T-cell (primary cell): ENCODE measurements at places on chromosomes 4 and X.

- no peak for DNase-seq
These were observed 1.1 kb upstream of the HPSE start for GRCh38 chr4:83335701-83336100.

DNA sequence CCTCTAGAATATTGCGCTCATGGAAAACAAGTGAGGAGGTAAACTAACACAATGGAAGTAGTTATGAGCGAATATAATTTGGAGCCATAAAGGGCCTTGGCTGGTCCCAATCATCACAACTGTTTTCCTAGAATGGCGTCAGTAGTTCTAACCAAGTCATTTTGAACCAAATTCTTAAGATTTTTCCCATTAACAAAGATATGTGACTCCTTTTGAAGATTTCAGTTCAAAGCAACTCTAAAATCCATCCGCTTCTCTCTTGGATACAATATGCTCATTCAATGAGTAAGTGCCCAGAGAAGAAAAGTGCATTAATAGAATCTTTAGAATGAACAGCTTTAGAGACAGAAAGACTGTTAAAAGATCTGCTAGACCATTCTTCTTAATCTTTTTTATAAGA is 19.6 kb upstream of the MYOZ2 start:
- DNase-seq: no peak

DNA sequence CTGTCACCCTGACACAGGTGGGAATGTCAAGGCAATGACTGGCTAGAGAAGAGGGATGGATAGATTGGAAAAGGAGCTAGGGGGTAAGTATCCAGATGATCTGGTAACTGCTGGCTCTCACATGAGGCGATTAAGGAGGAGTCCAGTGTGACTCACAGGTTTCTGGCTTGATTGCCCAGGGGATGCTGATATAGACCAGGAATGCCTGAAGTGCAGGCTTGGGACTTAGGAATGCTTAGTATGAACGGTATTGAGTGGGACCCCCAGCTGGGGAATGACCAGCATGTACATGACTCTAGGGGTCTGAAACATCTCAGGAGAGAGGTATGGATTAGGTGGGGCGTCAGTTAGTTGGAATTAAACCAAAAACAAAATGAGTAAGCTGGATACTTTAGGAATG is 65.8 kb upstream of the PRPS1 start:
- no peak for DNase-seq

GRCh38 chrX:140250391-140250790 is 254.5 kb downstream of the SOX3 start:
- no peak for DNase-seq

- no peak for DNase-seq
These were observed 79.8 kb downstream of the FUNDC1 start for GRCh38 chrX:44462850-44463249.

GRCh38 chr4:75371915-75372314 is 142.3 kb downstream of the RCHY1 start:
- no peak for DNase-seq

- no peak for DNase-seq
These were observed 249.3 kb upstream of the PRKX start for GRCh38 chrX:3962511-3963311.

DNA sequence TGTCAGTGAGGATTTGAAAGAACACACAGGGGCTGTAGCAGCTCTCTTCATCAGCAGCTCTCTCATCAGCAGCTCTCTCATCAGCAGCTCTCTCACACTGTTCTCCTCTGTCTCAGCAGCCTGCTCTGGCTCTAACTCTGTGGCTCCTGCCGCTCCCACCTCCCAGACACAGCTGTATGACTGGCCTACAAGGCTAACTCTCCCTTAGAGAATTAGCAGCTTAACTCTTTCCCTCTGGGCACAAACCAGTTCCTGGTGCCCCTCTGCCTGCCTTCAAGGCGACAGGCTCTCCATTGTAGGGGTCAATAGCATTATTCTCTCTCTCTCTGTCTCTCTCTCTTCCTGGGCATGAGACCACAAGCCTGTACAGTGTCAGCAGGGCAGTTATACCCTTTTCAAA is 385.6 kb upstream of the PCDH10 start:
- no peak for DNase-seq

- no peak for DNase-seq
These were observed 125.3 kb downstream of the UBE2K start for GRCh38 chr4:39823191-39823590.

GRCh38 chrX:153903991-153904957 is at the start of gene AVPR2:
Gene AVPR2, plus strand, starts transcription at chrX:153904673. Its CDS starts 473 bp downstream, at chrX:153905146.
- DNase-seq: no peak

- DNase-seq: peak; percentile 88
These were observed at the start of the genes ATG4A and PSMD10 for GRCh38 chrX:108091264-108091877. Gene ATG4A, plus strand, starts transcription at chrX:108091778. Its CDS starts 49 bp downstream, at chrX:108091827. Gene PSMD10, minus strand, starts transcription at chrX:108091542. Its CDS starts 22 bp downstream, at chrX:108091520.

DNA sequence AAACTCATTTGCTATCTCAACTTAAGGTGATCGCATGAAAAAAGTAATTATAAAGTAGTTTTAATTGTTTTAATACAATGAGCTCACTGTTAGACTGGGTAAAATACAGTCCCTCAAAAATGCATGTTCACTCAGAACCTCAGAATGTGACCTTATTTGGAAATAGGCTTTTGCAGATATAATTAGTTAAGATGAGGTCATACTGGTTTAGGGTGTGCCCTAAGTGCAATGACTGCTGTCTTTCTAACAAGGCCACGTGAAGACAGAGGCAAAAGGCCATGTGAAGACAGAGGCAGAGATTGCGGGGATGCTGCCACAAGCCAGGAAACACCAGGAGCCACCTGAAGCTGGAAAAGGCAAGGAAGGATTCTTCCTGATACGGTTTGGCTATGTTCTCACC is 262.1 kb downstream of the NKX6-1 start:
- no peak for DNase-seq

DNA sequence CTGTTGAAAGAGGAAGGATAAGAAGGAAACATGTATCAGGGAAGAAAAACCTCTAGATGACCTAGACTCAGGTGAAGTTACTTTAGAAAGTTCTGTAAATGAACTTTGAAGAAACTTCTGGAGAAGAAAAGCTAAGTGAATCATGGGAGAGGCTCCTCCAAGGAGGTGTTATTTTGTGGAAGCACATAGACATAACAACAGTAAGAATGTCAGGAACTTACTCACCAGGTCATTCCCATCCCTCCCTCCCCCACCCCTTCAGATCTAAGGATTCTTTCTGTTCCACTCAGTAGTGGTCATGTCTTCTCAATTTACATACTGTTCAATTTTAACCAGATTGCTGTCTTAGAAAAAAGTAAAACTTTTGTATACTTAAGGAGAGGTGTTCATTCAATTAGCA is 310.5 kb upstream of the DDX53 start:
- no peak for DNase-seq

DNA sequence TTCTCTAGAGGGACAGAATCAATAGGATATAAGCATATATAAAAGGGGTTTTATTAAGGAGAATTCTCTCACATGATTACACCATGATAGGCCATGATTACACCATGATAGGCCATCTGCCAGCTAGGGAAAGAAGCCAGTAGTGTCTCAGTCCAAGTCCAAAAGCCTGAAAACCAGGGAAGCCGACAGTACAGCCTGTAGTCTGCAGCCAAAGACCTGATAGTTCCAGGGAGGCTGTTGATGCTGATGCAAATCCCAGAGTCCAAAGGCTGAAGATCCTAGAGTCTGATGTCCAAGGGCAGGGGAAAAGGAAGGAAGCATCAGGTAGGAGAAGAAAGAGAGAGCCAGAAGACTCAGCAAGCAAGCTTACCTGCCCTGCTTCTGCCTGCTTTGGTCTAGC is 411.3 kb upstream of the EMCN start:
- DNase-seq: no peak

DNA sequence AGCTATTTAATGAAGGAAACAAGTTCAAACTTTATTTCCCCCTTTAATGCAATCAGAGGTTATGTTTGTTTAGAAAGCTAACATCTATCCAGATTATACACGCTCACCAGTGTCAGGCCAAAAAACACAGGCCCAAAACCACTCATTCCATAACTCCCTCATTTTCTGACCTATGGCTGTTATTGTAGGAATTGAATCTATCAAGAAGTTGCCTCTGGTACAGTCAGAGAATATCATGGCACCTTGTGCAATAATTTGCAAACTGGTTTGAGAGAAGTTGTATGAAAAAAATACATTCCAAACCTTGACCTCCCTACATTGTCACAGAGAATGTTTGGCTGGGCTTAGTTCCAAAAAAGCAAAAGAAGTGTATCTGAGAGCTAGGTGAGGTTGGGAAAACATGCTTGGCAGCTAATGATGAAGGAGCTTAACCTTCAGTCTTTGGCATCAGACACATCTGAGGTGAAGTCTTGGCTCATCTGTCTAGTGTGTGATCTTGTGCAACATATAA is 591.0 kb downstream of the ANKRD50 start:
- no peak for DNase-seq

DNA sequence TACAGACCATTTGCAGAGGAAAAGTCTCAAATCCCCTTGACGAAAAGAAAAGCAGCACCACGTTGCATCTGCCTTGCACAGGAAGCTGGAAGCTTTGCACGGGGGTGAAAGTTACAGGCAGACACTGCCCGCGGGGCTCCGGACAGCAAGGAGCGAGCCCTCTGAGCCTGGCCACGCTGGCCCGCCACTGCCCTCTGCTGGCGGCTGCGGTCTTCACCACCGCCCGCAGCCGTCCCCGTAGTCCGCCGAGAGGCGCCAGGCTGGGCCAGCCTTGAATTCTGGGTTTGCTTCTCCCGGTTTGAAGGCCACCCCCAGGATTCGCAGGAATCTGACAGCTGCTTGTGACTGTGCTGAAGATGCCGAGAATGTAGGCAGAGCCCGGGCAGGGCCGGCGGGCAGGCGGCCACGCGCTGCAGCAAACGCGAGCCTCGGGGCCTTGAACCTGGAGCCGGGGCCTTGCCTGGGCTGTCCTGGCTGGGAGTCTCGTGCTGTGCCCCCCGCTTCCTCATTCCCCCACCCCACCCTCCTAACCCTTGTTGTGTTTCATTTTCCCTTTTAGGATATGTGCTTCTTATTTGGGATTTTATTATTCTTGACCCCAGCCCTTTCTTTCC is 49.2 kb downstream of the ENPP6 start:
- DNase-seq: peak; percentile 37

DNA sequence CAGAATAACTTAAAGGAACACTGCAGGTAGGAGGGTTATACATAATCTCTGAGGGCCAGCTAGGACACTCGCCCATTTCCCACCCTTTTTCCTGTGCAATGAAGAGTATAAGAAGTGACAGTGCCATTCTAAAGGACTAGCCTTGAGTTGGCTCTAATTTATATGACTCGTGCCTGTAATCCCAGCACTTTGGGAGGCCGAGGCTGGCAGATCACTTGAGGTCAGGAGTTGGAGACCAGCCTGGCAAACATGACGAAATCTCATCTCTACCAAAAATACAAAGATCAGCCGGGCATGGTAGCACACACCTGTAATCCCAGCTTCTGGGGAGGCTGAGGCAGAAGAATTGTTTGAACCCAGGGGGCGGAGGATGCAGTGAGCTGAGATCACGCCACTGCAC is 4.4 kb downstream of the TBC1D1 start:
- no peak for DNase-seq
